T-helper 1 cell (primary cell): ENCODE measurements at places on chromosomes 11 and 22.

- no peak for DNase-seq
Measured at GRCh38 chr22:44133161-44133560, 47.6 kb upstream of the PARVG start.

DNA sequence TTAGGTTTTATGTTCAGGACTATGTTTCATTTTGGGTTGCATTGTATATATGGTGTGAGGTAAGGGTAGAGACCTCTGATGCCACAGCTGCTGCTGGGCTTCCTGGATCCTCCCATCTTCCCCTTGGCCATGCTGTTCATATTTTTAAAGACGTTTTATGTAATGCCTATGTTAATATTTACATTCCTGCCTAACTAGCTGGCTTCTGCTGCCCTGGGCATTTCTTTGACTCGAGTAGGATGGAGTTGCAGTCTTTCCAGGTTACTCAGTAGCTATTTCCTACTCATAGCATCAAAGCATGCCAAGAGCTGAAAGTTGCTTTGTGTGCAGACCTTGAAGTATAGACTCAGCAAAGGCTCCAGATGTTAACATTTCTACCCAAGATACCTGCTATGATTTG lies 220.5 kb upstream of the CADM1 start:
- DNase-seq = no peak

DNA sequence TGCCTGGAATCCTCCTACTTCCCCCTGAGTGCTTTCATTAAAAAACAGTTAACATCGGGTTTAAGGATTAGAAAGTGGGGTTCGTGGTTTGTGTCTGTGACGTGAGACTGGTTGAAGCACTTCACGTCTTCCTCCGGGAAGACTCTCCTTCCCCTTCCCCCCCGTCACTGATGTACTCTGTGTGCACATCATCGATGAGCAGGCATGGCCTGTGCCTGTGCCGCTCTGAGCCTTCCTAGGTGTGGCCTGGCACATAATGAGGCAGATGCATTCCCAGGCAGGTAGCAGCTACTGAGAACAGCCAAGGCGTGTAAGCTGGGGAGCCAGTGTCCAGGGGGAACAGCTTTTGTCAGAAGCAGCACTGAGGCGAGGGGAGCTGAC lies 93.8 kb downstream of the BCR start:
- no peak for DNase-seq

DNA sequence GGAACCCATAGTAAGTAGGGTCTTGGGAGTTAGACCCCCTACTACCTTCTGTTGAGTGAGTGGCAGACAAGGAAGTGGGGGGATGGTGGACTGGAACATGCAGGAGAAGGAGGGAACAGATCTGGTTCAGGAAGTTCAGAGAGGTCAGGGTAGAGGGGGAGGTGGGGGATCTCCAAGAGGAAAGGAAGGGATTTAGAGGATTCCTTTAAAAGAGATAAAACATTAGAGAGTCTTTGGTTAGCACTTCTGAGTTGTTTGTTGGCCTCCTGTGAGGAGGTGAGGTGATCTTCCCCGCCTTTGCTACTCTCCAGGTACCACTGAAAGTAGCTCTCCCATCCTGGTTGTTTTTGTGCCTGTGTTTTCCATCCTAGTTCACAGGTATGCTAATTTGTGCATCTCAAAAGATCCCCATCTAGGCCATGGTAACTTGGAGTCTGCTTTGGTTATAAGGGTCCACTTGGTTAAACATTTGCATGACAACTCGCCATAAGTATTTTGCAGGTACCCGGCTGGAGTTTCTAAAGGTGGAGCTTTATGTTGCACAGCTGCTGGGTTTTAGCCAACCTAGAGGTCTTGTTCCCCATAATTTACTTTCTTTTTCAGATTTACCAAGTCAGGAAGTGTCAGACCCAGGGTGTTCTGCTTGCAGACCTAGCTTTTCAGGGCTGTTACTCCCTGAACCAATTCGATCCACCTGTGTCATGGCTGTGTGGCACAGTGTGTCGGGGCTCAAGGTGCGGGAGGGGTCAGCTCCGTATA lies 79.3 kb upstream of the SORL1 start:
- DNase-seq = no peak

DNA sequence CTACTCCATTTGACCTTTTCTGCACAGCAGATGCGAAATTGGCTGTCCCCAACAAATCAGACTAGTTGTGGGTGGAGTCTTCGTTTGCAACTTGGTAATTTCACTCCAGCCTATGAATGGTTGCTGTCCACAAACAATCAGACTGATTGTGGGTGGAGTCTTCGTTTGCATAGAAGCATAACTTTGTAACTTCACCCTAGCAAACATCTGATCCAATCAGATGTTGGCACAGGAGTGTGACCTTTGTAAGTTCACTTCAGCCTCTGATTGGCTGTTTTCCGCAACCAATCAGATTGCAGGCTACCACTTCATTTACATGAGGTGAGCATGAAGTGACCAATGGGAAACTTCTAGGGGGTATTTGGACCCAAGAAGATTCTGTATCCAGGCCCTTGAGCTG lies 16.3 kb upstream of the CABP2 start:
- no peak for DNase-seq

DNA sequence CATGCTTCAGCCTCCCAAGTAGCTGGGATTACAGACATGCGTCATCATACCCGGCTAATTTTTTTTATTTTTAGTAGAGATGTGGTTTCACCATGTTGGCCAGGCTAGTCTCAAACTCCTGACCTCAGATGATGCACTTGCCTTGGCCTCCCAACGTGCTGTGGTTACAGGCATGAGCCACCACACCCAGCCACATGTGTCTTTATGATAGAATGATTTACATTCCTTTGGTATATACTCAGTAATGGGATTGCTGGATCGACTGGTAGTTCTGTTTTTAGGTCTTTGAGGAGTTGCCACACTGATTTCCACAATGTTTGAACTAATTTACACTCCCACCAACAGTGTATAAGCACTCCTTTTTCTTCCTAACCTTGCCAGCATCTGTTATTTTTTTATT lies 276.2 kb downstream of the METTL15 start:
- DNase-seq = no peak

DNA sequence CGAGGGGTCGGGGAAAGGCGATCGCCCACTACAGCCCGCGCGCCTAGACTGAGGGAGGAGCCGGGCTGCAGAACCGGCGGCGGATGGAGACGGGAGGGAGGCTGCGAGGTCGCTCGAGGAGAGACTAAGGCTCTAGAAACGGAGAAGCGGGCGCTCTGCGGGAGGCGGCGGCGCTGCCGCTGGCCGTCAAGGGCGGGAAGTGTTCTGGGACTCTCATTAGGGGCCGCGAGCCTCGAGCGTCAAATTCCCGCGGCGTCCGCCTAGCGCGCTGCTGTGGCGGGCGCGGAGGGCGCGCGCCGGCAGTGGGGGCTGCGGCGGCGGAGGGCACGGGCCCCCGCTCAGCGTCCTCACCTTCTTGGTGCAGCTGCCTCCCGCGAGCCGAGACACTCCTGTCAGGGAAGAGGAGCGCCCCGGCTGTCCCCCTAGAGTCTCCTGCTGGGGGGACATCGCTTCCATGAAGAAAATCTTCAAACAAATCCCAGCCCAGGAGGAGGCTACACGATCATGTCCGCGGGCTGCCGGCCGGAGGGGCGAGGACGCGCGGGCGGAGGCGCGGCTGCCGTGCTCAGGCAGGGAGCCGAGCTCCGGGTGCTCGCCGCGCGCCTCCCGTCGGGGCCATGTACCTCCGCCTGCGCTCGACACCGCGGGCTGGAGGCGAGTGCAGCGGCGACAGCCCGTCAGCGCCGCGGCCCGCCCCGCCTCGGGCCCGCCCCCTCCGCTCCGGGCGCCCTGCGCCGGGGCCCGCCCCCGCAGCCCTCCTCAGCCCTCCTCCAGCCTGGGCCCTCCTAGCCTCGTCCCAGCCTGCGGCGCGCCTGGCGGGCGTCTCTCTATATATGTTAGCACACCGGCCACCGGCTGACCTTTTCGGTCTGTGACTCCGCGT lies at the start of gene ARHGAP20:
Gene ARHGAP20 (minus strand): TSS at position 662 of the 883 bp plus-strand sequence. CDS start 206 bp downstream, at position 456.
- DNase-seq = peak; percentile 12

- DNase-seq = no peak
Measured at GRCh38 chr22:22546490-22546889, 12.6 kb downstream of the PRAME start.

DNA sequence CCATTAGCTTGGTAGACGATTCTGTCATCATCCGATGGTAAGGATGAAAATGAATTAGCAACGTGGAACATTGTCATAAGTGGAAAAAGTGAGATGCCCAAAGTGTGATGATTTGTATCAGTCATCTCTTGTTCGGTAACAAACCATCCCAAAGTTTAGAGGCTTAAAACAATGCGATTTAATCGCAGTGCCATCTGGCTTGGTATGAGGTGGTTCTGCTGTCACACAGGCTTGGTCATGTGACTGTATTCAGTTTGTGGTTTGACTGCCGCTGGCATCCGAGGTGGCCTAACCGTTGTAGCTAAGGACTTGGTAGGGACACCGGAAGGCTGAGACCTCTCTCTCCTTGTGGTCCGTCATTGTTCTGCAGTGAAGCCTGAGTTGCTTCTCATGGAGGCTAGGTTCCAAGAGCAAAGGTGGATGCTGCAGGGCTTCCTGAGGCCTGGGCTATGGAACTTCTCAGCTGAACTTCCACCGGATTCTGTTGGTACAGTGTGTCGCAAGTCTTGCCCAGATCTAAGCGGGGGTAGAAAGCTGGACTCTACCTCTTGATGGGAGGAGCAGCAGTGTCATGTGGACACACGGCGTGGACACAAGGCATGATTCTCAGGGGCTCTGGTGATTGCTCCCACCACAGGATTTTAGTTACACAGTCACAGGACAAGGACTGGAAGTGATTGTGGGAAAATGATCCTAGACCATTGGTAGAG lies 36.3 kb downstream of the BCR start:
- no peak for DNase-seq

DNA sequence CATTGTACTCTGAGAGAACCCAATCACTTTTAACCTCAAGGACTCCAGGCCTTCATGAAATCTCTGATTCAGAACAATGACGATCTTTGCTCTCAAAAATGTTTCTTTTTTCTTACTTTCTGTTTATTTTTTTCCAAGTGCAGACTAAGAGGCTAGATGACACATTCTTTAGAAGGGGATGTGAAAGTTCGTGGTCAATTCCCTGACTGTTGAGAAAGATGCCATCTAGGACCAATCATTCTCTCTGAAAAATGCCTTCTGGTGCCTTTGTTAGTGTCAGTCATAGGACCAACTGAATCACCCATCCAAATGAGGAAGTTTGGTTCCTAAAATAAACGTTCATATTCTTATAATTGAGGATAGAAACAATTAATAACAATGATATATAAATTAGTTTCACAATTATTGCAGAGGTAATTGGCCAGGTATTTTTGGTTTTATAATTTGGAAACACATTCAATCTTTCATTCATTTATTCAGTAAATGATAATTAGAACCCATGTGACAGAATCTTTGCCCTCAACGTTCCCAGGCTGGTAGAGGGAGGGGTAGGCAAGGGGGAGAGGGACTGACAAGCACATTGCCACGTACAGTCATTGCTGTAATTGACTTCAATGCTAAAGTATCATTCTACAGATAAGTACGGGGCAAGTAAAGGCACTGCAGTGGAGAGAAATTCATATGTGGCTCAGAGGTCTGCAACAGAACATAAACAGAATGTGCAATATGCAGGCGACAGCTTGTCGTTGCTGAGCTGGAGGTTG lies 333.4 kb upstream of the MPPED2 start:
- no peak for DNase-seq

- no peak for DNase-seq
Measured at GRCh38 chr11:48037709-48038468, 57.5 kb downstream of the PTPRJ start.

- DNase-seq = no peak
Measured at GRCh38 chr11:119108857-119109221, 1.7 kb downstream of the C2CD2L start.

GRCh38 chr11:67006029-67006884 lies 16.7 kb upstream of the SYT12 start:
- DNase-seq = no peak

GRCh38 chr11:122198291-122198983 lies 82.4 kb upstream of the BLID start:
- no peak for DNase-seq

GRCh38 chr11:11415901-11416300 lies 62.9 kb upstream of the CSNK2A3 start:
- DNase-seq = no peak

GRCh38 chr11:67585911-67586310 lies 2.3 kb downstream of the GSTP1 start:
- no peak for DNase-seq

DNA sequence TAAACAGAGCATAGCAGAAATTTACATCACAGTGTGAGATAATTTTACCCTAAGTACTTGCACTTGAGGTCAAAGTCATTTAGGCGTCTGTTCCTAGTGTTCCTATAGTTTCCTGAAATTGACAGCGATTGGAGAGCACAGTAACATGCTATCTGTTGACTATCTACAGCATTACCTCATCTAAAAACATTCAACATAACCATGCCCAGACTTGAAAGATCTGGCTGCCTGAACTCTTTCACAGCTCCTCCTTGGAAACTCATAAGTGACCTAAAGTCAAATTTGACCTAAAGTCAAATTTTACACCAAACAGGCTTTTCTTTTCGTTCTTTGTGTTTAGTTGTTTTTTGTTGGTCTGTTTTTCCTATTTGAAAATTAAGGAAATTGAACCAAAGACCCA lies 233.8 kb upstream of the UBASH3B start:
- DNase-seq = no peak

- no peak for DNase-seq
Measured at GRCh38 chr22:35981900-35982299, 46.7 kb downstream of the RBFOX2 start.

GRCh38 chr22:48491451-48491941 lies 1336.2 kb downstream of the BRD1 start:
- DNase-seq = no peak

DNA sequence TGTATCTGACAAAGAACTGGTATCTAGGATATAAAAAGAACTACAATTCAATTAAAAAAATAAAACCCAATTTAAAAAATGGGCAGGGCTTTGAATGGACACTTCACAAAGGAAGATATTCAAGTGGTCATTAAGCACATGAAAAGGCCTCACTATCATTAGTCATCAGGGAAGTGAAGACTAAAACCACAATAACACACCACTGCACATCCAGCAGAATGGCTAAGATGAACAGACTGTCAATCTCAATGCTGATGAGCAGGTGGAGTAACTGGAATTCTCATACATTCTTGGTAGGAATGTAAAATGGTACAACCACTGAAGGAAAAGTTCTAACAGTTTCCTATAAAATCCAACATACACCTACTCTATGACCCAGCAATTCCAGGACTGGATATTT lies 8.9 kb downstream of the HPS4 start:
- DNase-seq = no peak

DNA sequence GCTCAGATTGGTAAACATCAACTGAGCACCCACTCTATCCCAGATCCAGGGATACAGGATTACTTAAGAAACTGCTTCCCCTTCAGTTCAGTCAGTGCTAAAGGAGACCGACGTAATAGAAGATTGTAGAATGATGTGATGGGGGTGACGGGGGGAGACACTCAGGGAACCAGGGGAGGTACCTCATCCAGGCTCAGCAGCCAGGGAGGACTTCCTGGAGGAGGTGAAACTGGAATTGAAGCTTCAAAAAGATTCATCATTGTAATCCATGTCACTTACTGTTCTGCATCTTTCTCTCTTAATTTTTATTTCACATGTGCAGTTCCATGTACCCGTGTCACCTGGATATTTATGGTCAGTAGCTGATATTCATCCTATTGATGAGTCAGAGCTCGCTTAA lies 19.1 kb upstream of the TEF start:
- no peak for DNase-seq
